ENCODE measurements at places on chromosomes 3 and 15.

DNA sequence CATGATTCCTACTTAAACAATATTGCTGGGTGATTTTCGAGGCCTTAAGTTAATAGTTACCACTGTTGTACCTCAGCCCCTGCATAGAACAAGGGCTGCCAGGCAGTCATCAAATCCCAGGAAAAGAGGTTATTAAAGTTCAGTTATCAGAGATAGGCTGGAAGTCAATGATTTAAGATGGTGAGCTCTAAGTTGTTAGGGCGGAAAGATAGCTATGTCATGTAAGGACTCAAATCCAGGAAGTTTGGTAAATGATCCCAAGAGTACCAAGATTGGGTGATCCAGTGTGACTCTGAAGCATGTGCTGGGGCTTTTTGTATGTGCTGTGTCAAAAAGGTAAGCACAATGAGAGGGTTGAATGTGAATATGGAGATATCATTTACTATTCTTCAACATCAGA lies 287.9 kb downstream of the NLGN1 start:
- DNase-seq: no peak

DNA sequence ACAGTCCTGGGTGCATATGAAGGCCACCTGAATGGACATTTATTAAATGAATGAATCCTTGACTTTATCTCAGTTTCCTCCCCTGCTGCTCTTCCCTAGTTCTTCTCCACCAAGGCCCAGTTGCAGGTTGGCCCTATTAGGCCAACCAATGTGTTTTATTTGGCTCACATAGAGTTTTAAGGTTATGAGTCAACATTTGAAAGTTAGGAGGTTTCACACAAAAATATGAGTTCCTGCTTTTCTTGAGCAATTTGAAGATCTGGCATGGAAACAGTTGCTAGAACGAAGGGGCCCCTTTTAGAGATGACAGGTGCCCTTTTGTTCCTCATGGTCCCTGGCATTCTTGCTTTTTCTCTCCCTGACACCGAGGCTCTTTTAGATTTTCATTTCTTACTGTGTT lies 83.0 kb upstream of the PDZRN3 start:
- no peak for DNase-seq

DNA sequence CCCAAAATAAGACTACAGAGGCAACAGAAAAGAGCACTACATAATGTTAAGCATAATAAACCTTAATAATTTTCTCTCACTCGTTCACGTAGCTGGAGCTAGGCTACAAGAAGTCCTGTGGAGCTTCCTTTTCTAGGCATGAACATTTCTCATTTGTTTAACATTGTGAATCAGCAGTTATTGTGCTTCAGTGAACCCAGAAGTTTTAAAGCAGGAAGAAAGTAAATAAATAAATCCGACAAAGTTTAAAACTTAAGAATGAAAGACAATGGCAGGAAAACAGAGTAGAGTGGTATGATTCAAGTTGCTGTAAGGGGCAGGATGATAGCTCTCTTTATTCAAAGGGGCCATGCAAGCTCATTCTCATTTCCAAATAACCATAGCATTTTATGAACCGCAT lies 191.8 kb downstream of the LSAMP start:
- no peak for DNase-seq

GRCh38 chr3:46899151-46900006 lies 21.9 kb downstream of the PTH1R start:
- DNase-seq: no peak

- DNase-seq: no peak
These were observed 52.8 kb downstream of the GPR160 start for GRCh38 chr3:170090601-170090981.

- no peak for DNase-seq
These were observed 76.9 kb downstream of the HES1 start for GRCh38 chr3:194212845-194213331.

Data from suppressor macrophage treated with lipopolysaccharide for 4 hours (primary cell).